ENCODE measurements at places on chromosomes 16 and 17.
A peak's percentile ranks its signal among the peaks of the same experiment; 100 is the strongest.

GRCh38 chr17:2847381-2848333, 51.4 kb downstream of the RAP1GAP2 start:
- DNase-seq = no peak

- DNase-seq = no peak
These were observed 63.3 kb downstream of the KSR1 start for GRCh38 chr17:27519550-27519949.

DNA sequence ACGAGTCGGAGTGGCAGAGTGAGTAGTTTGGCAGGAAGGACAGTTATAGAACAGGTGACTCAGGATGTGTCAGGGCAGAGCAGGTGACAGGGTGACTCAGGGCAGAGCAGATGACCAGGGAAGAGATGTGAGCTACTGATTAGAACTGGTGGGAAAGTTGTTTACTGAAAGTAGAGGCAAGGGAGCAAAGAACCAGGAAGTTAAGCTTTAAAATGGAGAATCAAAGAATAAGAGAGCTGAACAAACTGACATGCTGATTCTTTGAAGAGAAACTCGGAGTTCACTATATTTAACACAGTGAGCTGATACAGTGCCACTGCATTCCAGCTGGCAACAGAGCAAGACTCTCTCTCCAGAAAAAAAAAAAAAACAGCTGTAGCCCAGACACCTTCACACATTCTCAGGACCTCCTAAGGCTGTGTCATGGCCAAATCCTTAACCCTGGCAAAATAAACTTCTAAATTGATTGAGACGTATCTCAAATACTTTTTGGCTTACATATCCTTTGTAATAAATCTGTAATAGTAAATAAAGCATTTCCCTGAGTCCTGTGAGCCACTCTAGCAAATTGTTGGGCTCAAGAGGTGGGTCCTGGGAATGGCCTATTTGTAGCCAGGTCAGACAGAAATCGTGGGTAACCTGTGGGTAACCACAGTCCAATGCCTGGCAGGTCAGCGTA, 12.3 kb upstream of the UBE2I start:
- no peak for DNase-seq

- peak; percentile 86 for DNase-seq
These were observed 1.0 kb upstream of the RHOT1 start for GRCh38 chr17:32141258-32141657.

DNA sequence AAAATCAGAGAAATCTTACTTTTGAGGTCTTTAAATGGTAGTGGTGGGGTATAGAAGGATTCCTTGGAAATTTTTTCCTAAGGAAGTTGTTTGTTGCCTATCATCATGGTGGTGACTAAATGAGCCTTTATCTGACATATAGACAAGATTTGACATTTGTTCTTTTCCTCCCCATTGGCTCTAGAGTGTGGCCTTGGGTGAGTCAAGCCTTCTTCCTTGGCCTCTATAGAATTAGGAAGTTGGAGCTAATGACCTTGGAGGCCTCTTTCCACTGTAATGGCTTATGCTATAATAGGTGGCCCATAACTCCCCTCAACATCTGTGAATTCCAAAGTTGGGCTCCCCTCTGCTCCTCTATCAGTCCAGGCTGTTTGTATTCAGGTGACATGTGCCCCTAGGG, 79.1 kb upstream of the HNF1B start:
- DNase-seq = no peak

- DNase-seq = no peak
These were observed 30.7 kb downstream of the CCR7 start for GRCh38 chr17:40534371-40535189.

DNA sequence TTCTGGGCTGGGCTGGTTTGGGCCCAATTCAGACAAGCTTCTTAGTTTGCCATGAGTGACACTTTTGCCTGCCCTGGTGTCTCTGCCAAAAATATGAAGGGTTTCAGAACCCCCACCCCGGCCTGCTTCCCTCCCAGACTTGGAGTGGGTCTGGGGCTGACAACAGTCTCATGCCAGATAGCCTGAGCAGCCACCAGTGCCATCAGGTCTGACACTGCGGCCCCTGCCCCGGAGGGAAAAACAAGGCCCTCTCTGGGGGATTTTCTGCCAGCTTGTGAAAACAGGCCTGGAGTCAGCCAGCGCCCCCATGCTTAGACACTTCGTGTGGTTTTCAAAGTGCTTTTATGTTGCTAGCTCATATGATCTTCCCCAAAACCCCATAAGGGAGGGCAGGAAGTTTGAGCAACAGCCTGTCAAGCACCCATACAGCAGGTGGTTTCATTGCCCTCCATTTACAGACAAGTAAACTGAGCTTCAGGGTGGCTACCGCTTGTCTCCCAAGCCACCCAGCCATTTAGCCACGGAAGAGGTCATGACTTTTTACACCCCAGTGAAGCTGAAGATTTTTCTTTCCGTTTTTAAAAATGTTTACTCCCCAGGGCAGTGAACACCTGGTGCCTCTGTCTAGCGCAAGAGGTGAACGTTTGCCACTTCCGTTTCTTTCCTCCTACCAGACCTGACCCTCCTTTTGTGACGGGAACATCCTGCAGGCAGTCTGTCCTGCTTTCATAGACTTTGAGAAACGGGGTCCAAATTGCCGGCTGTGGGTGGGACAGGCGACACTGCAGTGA, 300.6 kb downstream of the SEC14L1 start:
- DNase-seq = peak; percentile 38

DNA sequence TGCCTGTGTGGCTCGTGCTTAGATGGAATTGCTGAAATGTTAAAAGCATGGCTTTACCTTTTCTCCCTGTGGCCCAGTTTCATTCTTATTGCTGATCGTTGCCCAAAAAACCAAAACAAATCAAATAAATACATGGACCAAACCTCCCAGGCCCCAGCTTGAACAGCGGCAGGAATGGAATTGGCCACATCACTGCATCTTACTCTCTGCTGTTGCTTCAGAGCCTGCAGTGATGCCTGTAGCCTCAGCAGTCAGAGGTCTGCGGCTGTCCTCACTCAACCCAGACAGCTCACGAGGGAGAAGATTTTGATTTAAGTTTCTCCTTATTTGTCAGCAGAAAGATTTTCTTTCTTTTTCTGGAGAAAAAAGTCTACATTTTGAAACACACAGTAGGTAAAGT, 91.5 kb downstream of the NPIPB11 start:
- no peak for DNase-seq
